ENCODE measurements at places on chromosomes 12 and 14.

DNA sequence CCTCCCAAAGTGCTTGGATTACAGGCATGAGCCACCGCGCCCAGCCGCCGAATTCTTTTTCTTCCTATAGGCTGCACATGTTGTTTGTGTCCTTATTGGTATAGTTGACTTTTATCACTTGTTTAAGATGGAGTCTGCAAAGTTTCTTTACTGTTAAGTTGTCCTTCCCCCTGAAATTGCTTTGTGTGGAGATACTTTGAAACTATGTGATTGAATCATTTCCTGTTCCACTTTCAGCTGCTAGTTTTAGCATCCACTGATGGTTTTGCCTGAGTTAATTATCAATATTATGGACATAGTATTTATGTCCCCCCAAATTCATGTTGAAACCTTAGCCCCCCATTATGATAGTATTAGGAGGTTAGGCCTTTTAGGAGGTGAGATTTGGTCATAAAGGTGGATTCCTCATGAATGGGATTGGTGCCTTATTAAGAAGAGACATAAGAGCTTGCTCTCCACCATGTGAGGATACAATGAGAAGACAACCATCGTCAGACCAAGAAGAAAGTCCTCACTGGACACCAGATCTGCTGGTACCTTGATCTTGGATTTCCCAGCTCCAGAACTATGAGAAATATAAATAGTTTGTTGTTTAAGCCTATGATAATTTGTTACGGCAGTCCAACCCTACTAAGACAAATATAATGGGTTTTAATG is 34.9 kb downstream of the PPHLN1 start:
- DNase-seq = no peak

DNA sequence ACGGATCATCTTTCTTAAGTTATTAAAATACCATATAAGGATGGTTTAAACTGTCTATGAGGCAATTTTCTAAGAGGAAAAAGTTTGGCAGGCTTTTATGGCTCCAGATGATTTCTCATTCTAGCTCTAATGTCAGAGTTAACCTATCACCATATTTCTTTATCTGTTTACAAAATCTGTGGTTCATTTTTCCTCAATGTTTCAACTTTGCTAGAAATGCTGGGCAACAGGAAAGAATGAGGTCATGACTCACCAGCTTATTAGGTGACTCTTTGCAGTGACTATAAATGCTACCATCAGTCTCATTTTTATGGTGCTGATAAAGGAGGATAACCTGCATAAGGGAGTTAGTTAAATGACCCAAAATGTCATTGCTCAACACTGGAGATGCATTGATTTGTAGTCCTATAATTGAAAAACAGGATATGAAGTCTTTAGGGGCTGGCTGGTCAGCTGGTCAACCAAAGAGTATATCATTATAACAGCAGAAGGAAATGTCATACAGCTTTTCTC is 45.3 kb upstream of the RAP1B start:
- peak; percentile 98 for DNase-seq

DNA sequence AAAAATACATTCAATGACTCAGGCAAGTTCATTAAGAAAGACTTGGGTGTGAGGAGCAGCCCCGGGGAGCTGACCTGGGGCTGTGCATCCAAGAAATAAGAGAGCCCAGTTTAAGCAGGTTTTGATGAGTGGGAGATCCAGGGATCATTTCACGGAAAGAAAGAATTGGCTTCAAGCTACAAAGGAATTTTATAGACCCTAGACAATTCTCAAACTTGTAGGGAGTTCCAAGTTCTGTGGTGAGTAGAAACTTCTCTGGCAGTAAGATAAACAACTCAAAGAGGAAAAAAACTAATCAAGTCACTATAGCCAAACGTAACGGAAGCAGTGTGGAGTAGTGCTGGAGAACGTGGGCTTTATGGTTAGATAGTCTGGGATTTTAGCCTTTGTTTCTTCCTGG is 175.7 kb upstream of the DDHD1 start:
- no peak for DNase-seq

- no peak for DNase-seq
Measured at GRCh38 chr12:74899031-74899829, 310.4 kb downstream of the KCNC2 start.

- peak; percentile 74 for DNase-seq
Measured at GRCh38 chr14:94098326-94098992, 12.1 kb upstream of the IFI27 start.

DNA sequence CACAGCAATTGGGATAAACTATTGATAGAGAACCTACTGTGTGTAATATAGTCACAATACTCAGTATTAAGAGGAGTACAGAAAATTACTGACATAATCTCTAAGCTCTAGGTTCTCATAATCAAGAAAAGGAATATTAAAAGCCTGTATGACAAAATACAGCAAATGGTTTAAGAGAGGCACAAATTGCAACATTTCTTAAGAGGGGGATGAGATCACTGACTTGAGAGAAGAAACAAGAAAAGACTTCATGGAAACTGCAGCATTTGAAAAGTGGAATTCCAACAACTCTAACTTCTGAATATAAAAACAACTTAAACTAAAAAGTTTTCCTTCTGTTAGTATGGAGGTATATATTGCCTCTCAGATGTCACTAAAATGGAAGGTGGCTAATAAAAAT is 89.7 kb downstream of the NUMB start:
- DNase-seq = no peak

DNA sequence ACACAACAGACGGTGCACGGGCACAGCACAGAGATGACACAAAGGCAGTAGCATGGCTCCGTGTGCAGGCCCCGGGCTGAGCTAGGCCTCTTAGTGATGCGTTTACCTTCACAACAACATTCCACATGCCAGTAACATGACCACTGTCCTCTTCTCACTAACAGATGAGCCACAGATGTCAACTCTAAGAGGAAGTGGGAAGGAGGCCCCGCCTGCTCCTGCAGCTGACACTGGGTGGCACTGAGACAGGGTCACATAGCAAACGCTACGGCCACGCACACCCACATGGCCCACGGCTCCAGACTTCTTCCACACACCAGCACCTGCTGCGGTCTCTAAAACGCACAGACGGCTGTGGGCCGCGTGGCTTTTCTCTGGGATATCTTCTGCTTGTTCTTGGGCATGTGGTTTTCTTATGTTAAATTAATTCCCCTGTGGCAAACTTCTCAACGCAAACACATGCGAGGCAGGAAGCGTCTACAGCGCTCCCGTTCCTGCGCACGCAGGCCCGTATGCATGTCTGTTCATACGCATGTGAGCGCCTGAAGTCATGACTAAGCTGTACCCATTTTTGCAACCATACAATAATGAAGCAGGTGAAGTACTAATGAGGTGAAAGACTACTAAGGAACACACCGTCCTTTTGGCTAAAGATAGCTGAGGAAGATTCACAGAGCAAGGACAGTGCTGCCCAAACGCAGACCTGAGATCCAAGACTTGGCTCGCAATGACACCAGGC is 26.8 kb downstream of the AMN start:
- DNase-seq = no peak

DNA sequence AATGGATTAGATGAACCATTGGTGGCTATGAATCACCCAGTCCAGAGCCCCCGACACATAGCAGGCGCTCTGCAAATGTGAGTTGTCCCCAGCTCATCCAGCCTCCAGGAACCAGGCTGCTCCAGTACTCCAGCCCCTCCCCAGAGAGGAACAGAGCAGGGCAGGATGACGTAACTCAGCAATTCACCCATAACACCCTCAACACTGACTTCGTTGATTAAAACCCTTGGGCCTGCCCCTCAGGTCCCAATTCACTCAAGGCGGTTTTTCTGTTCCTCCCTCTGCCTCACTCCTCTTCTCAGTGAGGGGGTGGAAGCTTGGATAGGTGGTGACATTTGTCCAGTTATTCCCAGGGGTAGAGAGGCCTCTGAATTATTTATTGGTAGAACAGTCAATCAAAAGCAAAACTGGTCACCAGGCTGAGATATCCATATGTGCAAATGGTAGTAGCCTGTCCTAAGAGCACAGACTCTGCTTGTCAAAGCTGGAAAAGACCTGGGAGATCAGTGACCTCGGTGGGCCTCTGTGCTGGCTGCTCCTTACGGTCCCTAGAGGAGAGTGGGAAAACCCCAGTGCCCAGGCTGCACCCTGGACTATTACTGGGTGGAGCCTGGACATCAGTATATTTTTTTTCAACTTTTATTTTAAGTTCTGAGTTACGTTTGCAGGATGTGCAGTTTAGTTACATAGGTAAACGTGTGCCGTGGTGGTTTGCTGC is 97.0 kb downstream of the CMKLR1 start:
- no peak for DNase-seq

DNA sequence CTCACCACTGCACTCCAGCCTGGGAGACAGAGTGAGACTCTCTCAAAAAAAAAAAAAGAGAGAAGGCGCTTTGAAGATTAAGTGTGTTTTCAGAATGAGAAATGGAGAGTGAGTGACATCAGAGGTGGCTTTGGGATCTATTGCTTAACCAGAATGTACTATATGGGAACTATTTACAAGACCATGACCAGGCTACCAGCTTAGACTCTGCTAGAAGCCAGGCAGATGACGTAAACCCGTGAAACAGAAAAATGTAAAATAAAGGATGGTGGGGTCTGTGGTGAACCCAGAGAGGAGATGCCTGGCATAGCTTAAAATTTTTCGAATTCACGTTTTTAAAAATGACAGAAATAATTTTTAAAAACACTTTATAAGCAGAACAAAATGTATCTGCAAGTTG is 82.0 kb downstream of the IFT43 start:
- DNase-seq = no peak

GRCh38 chr12:5746917-5747316 is 198.1 kb downstream of the ANO2 start:
- DNase-seq = no peak

DNA sequence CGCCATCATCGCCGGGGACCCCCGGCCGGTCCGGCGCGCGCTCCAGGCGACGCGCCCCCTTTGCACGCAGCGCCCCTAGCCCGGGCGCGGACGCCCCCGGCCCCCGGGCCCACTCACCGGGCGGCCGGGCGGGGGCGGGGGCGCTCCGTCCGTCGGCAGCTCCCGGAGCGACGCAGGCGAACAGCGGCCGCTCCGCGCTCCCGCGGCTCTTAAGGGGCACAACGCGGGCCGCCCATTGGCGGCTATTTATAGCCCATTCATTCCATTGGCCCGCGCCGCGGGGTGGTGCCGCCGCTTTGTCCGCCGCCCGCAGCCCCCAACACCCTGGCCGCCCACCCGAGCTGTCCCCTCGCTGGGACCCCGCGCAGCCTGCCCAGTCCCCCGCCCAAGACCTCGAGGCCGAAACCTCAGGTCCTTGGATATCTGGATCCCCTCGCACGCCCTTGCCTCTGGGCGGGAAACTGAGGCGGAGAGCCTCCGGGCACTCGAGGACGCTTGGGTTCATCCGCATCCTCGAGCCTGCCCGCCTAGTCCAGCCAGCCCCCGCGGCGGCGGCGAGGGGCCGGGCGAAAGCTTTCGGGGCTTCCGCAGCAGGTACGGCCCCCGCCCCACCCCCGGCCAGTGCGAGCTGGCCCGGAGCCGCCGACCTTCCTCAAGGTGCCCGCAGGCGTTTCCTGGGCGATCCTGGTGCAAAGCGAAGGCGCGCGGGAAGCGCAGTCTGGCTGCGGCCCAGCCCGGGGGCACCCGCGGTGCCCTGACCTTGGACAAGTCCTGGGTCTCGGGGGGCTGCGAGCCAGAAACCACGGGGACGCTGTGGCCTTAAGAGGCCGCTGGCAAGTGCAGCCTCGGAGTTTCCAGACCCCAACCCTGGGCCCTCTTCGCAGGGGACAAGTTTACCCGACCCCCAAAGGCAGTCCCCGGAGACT is at the start of gene CKB:
Gene CKB (minus strand): TSS at position 182 of the 926 bp plus-strand sequence. CDS start 337 bp downstream, outside the sequence.
- no peak for DNase-seq

DNA sequence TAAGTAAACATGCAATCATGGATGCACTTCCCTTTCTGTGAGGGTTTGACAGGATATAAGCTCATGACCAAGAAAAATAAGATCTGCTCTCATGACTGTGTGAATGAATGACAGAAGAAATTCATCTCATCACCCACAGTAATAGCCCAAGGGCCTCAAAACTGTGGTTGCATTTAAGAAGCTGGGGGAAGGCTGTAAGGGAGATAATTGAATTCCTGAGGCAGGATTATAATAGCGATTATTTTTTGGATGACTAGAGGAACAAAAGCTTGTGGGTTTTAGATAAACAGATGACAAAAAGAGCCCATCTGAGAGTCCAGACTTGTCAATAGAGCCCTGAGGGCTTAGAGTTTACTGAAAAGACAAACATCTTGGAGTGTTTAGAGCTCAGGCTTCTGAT is 161.2 kb downstream of the NTF3 start:
- DNase-seq = no peak

DNA sequence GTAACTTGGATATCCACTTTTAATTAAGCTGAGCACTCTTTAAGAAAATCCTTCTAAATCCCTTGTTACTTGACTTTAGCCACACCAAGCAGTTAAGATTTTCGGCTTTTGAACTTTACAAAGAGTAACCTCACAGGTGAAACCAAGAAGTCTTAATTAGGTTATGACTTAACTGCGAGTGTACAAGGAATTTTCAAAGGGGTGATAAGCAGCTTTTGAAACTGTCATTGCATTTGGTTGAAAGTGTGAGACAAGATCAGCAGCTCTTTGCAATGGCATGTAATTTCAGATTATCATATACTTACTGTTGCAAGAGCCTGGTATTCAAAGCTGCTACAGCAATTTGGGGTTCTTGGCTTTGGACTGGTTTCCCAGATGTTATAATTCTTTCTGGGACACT is 137.5 kb downstream of the TMEM117 start:
- no peak for DNase-seq

DNA sequence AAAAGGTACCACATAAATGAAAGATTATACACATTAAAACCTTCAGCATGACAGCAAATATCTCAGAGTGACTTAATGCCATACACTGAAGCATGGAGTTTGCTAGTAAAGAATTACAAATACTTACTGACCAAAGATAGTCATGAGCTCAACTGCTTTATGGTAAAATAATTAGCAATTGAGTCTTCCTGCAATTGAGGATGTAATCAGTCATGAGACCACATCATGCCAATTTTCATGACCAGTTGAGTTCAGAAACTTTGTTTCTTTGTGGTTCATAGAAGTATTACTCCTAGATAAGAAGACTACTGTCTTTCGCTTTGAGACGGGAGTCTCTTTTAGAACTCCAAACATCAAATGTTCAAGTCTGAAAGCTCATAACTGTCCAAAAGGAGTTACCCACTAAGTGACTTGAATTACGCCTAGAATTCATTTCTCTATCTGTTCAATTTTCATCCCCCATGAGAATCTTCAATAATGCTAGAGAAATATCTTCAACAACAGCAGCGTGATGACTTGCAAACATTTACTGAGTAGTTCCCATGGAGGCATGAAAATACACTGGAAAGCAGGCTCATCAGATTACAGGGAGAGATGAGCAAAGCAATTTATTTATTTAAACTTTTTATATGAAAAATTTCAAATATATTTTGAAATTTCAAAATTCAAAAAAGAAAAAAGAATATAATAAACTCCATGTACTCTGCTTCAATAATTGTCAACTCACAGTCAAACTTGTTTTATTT is 120.0 kb downstream of the BTG1 start:
- no peak for DNase-seq

All from AG09309 (cell line).